T47D (cell line): ENCODE measurements at places on chromosomes 4 and X.
A peak's percentile ranks its signal among the peaks of the same experiment; 100 is the strongest.

DNA sequence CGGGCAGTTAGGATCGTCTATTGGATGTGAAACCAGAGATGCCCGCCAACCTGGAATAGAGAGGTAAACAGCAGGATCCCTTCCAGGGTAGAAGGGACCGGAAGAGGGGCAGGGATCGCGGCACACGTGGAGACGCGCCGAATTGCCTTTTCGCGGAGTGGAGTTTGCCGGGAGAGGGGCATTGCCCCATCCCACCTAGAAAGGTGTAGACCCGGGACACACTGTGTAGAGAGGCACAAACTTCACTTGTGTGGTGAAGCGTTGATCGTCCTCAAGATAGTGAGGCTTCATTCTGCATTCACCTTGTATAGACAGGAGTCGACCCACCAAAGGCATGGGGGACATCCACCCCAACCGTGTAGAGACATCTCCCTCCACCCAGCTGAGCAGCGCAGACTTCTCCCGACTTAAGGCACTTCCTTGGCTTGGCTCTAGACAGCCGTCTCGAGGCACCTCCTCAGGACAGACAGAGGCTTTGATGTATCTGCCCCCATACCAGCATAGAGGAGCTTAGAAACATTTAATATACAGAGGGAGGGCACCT lies 410 bp downstream of the GNL3L start:
- DNase-seq: no peak

DNA sequence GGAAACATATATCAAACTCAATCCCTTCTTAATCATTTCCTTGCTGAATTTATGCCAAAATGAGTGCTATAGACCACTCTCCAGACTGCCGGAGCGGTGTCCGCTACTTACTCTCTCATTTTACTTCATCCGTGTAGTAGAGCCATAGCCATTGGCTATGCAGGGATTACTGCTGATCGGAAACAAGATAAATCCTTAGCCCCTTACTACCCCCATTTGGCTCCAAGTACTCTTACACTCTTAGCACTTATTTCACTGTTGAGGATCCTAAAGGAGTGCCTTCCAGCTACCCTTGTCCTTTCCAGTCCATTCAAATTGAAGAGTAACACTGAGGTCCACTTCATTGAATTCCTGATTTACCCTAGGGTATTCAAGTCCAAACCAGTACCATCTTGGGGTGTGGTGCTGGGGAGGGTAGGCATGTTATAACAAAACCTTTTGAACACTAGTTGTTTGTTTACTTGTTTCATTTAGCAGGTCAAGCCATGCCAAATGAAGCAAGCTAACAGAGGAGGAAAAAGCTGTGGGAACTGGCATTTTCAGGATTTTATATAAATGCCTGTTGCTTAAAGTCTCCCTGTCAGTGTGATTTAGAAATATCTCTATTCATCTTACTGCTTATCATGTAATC lies 715.1 kb downstream of the FSTL5 start:
- DNase-seq: no peak

DNA sequence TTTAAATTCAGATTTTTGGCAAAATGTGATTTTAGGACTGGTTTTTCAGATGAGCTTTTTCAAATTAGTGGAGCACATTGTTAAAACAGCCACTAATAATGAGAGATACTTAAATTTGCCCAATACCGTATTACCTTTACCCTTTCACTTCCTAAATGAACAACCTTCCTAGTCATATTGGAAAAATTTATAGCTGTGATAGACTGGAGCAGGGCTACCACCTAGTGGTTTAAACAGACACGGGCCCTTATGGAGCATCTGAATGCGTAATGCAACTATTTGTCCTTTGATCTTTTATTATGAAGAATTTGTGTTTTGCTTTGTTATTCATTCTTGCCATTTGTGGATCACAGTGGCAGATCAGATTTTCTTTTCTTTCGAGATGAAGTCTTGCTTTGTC lies 72.7 kb downstream of the KDM6A start:
- peak; percentile 51 for DNase-seq

- no peak for DNase-seq
Observed at GRCh38 chrX:45710081-45710801, 509.6 kb upstream of the DIPK2B start.

- DNase-seq: no peak
Observed at GRCh38 chrX:103554687-103555424, 30.5 kb upstream of the TCEAL4 start.

GRCh38 chr4:146567396-146567795 lies 45.7 kb upstream of the SLC10A7 start:
- no peak for DNase-seq
